Stimulated activated CD4-positive, alpha-beta T cell treated with anti-CD3 and anti-CD28 coated beads, TNF-alpha, amount 100 ng/mL, for 4 hours (primary cell): ENCODE measurements at places on chromosomes 13 and 19.

- DNase-seq, result no peak
Measured at GRCh38 chr13:108950333-108951010, 321.1 kb downstream of the MYO16 start.

DNA sequence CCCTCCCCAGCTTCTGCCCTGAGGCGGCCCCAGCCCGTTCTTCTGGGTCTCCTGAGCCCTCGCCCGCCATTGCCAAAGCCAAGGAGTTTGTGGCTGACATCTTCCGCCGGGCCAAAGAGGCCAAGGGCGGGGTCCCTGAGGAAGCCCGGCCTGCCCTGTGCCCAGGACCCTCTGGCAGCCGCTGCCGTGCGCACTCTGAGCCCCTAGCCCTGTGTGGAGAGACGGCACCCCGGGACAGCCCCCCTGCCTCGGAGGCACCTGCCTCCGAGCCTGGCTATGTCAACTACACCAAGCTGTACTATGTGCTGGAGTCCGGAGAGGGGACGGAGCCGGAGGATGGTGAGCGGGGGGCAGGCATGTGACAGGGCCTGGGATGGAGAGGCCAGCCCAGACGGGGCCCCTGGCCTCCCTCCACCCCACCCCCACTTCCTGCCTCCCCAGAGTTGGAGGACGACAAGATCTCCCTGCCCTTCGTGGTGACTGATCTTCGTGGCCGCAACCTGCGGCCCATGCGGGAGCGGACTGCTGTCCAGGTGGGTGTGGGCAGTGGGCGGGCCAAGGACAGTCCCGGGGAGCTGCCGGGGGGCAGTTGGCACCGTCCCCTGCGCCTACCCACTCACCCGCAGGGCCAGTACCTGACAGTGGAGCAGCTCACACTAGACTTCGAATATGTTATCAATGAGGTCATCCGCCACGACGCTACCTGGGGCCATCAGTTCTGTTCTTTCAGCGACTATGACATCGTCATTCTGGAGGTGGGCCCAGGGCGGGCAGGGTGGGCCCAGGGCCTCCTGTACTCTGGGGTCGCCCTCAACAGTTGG is 7.0 kb downstream of the DCAF15 start:
- DNase-seq, result no peak

- DNase-seq, result no peak
Measured at GRCh38 chr19:46591870-46592269, 9.3 kb upstream of the CALM3 start.

DNA sequence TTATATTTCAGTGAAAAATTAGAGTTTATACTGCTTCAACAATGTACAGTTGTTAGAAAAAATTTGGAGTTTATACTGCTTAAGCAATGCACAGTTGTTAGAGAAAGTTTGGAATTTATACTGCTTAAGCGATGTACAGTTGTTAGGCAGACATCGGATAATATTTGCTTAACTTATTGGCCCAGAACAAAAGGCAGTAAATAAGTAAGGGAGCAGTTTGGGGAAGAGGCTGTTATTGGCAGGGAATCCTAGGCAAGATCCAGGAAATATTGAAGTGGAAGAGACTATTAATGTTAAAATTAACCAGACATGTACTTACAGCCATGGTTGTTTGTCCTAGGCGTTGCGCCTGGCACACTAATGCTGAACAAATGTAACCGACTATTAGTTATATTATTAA is 166.9 kb downstream of the GPC5 start:
- DNase-seq, result no peak

DNA sequence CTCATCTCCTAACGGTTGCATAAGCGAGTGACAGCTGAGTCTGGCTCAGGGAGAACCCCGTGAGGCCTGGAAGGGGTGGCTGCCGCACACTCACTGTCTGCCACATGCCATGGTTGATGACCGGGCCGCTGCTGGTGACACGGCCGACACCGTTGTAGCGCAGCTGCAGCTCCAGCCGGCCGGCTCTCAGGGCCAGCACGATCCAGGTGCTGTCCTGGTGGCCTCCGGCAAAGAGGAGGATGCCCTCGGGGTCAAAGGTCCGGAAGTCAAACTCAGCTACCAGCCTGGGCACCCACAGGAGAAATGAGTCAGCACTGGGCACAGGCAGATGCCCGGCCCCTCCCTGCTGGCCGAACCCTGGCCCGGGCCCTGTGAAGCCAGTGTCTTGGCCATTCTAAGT is 31.7 kb downstream of the GAS6 start:
- no peak for DNase-seq
